ENCODE measurements at places on chromosomes 2 and 18. TPM values are rescaled to one million over a fixed set of nuclear protein-coding genes. Genes with fewer than 3 reads are reported as not detected.

- peaks cover 55% of the 10 kb centered on the region for H3K4me1 ChIP-seq
- H3K4me3 ChIP-seq, result no peak overlapping the region
- no peaks in the 10 kb centered on the region for H3K36me3 ChIP-seq
- DNase-seq, result peak; percentile 57
- no peaks in the 10 kb centered on the region for H3K27me3 ChIP-seq
Measured at GRCh38 chr2:9249020-9249800, 42.6 kb downstream of the ASAP2 start.

- peaks cover 2% of the 10 kb centered on the region for H3K4me1 ChIP-seq
- no peak overlapping the region for H3K27ac ChIP-seq
- no peak overlapping the region for H3K4me3 ChIP-seq
- no peak for DNase-seq
- H3K36me3 ChIP-seq, result no peaks in the 10 kb centered on the region
Measured at GRCh38 chr2:118858485-118859156, 11.2 kb upstream of the EN1 start.

DNA sequence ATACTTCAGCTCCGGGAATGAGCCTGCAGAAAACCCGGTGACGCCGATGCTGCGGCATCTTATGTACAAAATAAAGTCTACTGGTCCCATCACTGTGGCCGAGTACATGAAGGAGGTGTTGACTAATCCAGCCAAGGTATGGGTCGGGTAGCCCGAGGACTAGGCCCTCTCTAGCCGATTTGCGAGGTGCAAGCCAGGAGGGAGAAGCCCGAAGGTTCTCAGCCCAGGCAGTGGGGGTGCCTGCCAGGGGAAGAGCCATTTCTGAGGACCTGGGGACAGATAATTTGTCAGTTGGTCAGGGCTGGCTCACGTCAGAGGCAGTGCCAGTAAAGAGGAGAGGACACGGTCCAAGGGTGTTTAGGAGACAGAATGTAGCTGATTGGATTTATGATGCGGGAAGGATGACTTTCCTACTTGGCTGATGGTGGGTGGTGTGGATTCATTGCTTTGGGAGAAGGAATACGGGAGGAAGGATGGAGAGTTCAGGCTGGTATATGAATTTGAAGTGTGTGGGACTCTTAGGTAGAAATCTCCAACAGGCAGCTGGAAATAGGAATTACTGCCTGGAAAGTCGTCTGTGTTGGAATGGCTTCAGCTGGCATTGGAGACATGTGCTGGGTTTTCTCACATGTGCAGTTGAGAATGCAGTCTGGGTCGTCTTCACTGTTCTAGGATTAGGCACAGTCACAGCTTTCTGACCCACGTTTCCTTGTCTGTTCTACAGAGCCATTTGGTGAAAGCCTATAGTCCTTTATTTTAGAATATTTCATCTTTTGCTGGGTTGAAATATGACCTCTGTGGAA lies 874 bp downstream of the NDUFAF7 start:
- no peaks in the 10 kb centered on the region for H3K27me3 ChIP-seq
- no peak for DNase-seq
- H3K36me3 ChIP-seq, result peaks cover 6% of the 10 kb centered on the region
- H3K4me1 ChIP-seq, result peaks cover 22% of the 10 kb centered on the region
- H3K4me3 ChIP-seq, result peak overlapping the region; percentile 90

DNA sequence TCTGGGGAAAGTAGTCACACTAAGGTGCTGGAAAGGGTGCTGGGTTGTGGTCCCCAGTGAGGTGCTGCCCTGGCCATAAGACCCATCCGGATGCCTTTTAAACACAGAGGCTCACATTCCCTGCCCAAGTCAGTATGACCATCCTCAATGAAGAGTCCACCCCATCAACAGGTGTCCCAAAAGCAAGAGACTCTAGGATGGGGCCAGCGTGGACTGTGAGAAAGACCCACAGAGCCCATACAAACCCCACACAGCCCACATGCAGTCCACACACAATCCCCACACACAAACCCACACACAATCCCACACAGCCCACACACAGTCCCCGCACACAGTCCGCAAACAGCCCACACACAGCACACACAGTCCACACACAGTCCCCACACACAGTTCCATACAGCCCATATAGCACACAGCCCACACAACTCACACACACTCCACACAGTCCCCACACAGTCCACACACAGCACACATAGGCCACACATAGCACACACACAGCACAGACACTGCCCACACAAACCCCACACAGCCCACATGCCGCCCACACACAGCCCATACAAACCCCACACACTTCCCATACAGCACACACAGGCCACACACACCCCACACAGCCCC lies 241.4 kb upstream of the SALL3 start:
- no peak overlapping the region for H3K4me3 ChIP-seq
- H3K27ac ChIP-seq, result no peak overlapping the region
- H3K27me3 ChIP-seq, result no peaks in the 10 kb centered on the region

DNA sequence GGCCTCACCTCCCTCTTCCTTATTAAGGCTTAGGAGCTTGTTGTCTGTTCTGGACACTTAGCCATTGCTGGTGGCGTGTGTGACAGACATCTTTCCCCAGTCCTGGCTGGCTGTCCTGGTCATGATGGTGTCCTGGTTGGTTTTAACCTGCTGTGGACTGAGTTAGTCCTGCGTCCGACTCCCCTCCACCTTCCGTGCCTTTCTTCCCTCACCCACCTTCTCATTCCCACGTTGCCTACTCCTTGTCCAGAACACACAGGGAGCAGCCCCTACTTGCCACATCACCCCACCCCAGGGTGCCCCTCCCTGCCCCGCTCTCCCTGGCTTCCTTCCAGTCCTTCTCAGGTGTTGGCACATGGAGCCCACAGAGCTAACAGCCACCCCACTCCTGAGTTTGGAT lies 9.5 kb downstream of the ANO7 start:
- H3K4me3 ChIP-seq, result no peak overlapping the region
- no peaks in the 10 kb centered on the region for H3K27me3 ChIP-seq
- H3K27ac ChIP-seq, result no peak overlapping the region
- no peak for DNase-seq

DNA sequence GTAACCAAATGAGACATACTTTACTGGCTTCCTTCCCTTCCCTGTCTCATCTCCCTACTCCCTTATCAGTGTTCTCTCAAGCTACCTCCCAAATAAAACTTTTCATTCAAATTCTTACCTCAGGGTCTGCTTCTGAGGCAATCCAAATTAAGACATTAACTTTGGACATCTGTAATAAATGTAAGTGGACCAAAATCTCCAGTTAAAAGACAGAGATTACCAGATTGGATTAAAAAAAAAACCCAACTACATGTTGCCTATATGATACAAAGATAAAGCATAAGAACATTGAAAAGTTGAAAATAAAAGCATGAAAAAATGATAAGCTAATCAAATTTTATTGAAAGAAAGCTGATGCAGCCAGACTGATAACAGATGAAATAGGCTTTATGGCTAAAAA lies 58.8 kb upstream of the ST3GAL5 start:
- no peak overlapping the region for H3K27ac ChIP-seq
- no peaks in the 10 kb centered on the region for H3K36me3 ChIP-seq
- H3K27me3 ChIP-seq, result peaks cover 4% of the 10 kb centered on the region
- no peak for DNase-seq
- peaks cover 9% of the 10 kb centered on the region for H3K4me1 ChIP-seq

- H3K27me3 ChIP-seq, result no peaks in the 10 kb centered on the region
- H3K4me1 ChIP-seq, result peaks cover 34% of the 10 kb centered on the region
Measured at GRCh38 chr2:127637725-127638252, 8.2 kb upstream of the GPR17 start.

The KIAA2012 gene
- total RNA-seq, result not detected

The NXPH2 gene
- total RNA-seq, result not detected

The NOL4 gene
- total RNA-seq, result not detected

The OTX1 gene
- not detected for total RNA-seq
